ENCODE measurements at places on chromosomes 3 and 15.

DNA sequence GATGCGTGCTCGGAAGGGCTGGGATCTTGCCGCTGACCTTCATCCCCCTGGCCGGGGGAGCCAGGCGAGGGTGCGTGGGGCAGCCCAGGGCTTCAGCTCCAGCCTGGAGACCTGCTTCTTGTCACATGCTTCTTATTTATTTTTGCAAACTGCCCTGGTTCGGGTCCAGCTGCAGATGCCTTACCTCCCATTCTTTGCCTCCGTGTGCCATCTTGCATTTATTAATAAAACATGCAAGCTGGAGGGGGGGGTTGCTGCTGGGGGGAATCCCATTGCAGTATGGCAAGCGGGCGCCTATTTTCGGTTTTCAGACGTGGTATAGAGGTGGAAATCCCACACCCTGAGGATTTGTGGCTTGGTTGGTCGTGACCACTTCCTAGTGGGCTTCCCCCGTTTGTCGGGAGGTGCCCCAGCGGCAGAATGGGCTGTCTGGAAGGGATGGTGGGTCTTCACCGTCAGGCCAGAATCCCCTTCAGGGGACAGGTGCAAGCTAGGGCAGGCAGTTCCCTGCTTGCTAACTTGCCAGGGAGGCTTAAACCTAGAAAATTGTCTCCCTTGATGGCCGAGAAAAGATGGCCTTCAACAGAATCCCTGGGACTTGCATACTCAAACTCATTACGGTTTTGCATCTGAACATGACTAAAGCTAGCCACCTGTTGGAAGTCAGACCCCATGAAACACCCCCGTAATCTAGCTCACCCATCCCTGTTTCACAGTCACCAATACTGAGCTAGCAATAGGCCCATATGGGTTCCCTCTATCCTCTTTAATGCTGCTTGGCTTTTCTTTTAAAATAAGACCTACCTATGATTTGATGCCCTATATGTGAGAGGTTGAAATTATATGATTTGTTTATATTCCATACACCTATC, 569 bp downstream of the TMEM266 start:
- no peak for DNase-seq

- no peak for DNase-seq
These were observed 67.0 kb downstream of the SCN11A start for GRCh38 chr3:38984731-38985130.

GRCh38 chr3:44659434-44659833, 10.9 kb downstream of the ZNF35 start:
- DNase-seq, result no peak

DNA sequence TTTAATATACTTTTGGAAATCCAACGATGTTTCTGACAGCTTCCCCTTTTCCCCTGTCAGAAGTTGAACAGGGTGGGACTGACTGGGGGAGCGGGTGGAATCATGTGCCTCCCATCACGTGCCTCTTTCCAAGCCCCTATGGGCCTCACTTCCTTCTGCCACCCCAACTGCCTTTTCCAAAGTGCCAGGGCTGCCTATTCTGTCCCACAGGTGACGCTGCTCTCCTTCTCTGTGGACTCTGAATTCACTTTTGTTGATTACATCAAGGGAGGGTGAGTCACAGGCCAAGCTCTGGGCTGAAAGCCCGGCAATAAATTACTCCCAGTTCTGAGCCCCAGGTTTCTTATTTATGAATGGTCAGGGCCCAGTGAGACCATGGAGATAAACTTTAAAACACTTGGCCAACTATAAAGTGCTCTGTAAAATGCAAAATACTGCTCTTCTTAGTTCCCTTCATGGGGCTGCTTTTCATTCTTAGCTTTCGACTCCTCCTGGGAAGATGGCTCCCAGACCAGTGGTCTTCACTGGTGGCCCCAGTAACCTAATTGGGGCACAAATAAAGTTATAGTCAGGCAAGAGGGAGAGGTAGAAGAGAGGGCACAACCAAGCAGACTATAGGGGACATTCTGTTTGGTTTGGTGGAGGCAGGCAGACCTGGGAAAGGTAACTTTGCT, 12.3 kb downstream of the CPNE9 start:
- DNase-seq, result peak; percentile 82

DNA sequence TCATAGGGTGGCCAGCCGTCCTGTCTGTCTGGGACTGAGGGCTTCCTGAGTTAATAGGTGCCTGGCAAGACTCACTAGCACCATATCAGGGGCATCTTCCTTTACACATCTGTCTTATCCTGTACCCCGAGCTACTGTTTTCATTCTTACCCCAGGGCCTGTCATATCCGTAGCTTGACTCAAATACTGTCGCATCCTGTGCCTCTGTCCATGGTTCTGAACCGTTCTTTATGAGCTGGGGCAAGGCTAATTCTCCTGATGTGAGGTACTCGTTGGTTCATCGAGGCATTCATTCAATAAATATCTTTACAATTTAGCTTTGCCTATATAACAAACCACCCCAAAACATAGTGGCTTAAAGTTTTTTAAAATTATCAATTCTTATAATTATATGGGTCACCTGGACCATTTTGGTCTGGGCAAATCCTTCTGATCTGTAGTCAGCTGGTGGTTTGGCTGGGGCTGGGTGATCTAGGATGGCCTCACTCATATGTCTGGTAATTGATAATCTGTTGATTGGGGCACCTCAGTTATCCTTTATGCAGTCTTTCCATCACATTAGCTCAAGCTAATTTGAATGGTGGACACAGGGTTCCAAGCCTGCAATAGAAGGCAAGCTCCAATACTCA, 121.2 kb downstream of the TLE3 start:
- peak; percentile 10 for DNase-seq

Data from pons (tissue), 1 donor.